ENCODE measurements at places on chromosomes 2 and 18.

- DNase-seq, result no peak
Observed at GRCh38 chr2:12177455-12178288, 431.2 kb downstream of the LPIN1 start.

DNA sequence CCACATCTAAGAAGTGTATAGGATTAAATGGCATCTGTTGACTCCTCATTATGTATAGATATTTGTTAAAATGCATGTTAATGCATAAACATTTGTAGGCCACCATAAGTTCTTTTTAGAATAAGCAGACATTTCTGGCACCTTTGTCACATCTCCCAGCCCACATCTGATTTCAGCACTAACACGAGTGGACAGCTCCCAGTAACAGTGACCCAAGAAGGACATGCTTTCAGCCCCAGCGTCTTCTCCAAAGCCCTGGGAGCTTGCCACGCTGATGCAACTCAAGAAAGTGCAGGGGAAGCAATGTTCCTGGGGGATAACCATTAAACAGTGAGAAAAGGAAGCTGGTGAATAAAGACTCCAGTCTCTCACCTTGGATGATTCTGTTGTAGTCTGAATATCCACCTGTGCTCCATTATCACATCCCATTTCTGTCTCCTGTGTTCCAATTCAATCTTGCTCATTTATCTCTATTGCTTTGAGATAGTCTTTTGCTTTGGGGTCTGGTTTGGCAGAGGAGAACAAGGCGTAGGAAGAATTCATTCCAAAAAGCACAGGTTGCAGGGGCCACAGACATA lies 182.6 kb upstream of the THSD7B start:
- no peak for DNase-seq

- no peak for DNase-seq
Observed at GRCh38 chr2:9547262-9547991, 8.2 kb downstream of the ADAM17 start.

GRCh38 chr2:26409785-26410184 lies 8.1 kb downstream of the DRC1 start:
- no peak for DNase-seq

GRCh38 chr2:112821142-112821541 lies 15.4 kb downstream of the IL1B start:
- no peak for DNase-seq

DNA sequence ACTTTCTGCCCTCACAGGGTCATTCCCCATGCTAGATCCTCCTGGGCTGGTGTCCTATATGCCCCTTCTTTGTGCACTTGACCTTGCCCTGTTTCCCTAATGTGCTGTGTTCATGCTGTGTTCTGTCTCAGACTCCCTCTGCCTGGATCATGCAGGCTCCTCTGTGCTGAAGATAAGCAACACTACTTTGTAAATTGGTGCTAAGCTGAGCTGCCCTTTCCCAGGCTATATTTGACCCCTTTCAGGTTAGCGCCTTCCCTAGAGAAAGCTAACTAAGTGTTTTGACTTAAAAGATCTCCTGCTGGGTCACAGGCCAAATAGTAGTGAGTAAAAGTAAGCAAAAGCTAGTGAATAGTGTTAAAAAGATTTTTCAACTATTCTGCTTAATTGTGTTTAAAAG lies 257.2 kb upstream of the RGPD4 start:
- DNase-seq, result no peak

- DNase-seq, result no peak
Observed at GRCh38 chr2:79702905-79703304, 190.1 kb downstream of the CTNNA2 start.

DNA sequence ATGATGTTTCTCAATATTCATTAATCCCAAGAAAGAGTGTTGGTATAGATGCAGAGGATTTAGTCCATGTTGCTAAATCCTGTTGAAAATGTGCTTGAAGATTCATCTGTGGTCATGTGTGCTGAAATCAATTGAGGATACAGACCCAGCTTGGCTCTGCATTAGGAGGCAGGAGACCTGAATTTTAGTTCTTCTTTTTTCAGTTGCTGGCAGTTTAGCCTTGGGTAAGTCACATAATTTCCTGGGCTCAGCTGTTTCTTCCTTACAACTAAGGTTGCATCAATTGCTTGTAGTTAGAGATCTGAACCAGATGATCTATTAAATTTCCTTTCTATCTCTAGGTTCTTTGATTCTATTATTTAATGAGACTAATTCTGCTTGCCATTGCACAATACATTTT lies 54.4 kb downstream of the SETBP1 start:
- DNase-seq, result no peak

DNA sequence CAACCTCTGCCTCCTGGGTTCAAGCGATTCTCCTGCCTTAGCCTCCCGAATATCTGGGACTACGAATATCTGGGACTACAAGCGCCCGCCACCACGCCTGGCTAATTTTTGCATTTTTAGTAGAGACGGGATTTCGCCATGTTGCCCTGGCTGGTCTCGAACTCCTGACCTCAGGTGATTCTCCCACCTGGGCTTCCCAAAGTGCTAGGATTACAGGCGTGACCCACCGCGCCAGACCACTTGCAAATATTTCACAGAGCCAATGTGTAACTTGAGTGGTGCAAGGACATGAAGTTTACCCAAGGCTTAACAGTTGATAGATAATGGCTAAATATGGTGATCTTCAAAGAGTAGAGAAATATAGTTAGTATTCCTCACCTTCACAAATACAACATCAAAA lies 14.1 kb upstream of the MTIF2 start:
- DNase-seq, result no peak

DNA sequence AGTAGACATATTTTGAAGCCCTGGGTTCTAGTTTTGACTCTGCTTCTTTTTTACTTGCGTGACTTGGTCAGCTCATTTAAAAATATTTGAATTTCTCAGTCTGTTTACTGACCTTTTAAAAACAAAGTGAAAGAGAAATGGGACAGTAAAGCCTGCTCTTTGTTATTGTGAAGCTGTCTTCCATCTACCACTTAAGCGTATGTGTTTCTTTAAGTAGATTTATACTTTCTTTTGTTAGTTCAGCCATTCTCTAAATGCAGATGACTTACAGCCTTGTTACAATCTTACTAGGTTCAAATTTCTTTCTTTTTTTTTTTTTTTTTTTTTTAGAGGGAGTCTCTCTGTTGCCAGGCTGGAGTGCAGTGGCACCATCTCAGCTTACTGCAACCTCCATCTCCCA lies 79.5 kb downstream of the UBR3 start:
- no peak for DNase-seq

DNA sequence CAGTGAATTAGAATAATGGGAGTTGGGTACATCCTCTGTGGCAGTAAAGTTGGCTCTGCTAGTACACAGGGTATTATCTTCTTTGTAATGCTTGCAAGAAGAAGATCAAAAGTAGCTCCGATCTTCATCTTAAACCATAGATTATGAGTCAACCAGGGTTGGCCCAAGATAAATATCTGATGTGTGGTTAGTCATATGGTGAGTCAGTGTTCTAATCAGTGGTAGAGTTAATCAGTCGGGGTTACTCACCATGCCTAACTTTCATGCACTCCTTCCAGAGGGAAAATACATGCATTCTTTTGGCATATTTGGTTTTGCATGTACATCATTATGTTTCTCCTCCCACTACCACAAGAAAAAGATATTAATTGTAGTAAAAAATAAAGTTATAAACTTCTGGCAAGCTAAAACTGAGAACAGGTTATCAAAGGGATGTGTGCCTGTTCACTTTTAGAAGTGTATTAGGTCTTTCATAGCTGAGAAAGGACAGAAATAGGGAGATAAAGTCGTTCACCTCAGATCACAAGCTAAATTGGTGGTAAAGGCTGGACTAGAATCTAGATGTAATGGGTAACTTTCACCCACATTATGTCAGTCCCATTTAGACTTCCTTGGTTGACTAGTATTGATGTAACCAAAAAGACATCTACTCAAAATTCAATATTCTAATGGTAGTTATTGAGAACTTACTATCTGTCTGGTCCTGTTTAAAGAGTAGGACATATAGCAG lies 684.4 kb downstream of the IRS1 start:
- DNase-seq, result no peak

DNA sequence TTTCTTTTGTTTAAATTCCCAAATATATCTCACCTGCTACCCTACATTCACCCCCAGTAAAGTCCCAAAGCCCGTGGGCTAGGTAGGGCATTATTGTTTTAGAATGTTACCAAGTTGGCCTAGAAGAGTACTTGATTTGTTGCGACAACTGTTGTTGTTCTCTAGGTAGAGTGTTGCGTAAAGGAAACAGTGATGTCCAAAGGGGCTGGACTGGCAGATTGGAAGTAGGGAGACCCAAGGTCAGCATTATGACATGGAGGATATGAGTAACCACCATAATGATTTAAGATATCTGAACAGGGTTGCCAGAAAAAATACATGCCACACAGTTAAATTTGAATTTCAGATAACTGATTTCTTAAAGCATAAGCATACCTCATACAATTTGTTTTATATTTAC lies 39.2 kb downstream of the SCN1A start:
- no peak for DNase-seq

DNA sequence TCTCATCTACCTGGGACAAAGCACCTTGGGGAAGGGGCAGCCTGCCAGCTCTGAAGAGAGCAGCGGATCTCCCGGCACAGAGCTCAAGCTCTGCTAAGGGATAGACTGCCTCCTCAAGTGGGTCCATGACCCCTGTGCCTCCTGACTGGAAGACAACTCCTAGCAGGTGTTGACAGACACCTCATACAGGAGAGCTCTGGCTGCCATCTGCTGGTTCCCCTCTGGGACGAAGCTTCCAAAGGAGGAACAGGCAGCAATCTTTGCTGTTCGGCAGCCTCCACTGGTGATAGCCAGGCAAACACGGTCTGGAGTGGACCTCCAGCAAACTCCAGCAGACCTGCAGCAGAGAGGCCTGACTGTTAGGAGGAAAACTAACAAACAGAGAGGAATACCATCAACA lies 549.9 kb upstream of the LRATD1 start:
- no peak for DNase-seq

DNA sequence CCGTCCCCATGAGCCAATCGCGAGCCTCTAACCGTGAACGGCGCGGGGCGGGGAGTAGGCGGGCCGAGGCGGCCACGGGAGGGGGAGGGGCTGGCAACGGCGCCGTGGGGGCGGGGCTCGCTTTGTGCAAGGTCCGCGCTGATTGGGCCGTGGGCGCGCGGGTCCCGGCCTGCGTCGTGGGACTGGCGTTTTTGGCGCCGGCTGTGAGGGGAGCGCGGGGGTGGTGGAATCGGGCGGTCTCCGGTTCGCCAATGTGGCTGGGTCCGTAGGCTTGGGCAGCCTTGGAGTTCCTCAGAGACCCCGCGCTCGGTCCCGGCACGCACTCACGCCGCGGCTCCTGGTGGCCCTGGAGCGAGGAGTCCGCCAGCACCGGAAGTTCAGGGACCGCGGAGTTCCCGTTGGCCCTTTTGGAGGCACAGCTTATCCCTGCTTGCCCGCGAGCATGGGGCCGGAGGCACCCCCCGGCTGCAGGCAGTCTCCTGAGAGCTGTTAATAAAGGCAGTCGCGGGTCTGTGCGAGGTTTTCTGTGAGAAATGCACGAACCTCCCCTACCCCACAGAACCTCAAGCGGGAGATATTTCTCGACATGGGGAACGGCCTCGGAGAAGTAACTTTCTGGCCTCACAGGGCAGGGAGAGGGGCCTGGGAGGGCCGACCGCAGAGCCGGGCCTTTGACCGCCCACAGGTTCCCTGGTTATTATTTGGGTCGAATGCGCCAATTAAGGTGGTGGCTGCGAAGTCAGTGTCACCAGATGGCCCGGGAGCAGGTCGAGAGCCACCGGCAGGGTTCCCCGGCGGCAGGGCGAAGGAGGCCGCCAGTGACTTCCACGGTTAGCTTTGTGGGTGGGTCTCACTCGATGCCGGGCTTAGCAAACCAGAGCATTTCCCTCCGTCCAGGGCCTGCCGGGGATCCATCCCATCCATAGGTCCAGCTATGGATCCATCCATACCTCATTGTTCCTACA lies 574 bp upstream of the NCL start:
- DNase-seq, result peak; percentile 82

GRCh38 chr2:42575458-42576064 lies 7.1 kb downstream of the MTA3 start:
- no peak for DNase-seq

GRCh38 chr2:65483763-65484162 lies 51.4 kb upstream of the SPRED2 start:
- DNase-seq, result no peak

DNA sequence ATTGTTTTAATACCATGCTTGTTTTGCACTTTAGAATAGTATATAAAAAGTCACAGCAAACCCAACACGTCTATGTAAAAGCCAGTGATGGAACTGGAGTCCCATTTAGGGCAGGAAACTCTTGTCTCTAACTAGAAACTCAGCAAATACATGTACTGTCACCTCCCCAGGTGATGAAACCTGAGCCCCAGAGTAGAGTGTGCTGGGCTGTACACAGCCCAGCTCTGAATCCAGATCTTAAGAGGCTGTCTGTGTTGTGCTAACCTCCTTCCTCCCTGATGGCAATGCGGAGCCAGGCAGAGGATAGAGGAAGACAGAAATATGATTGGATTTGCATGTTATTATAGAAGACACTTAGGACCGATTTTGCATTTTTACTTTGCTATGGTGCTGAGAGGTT lies 317.5 kb upstream of the TRIB2 start:
- no peak for DNase-seq

- DNase-seq, result no peak
Observed at GRCh38 chr2:201597397-201597796, 45.9 kb downstream of the TMEM237 start.

- DNase-seq, result no peak
Observed at GRCh38 chr18:42922363-42922762, 193.1 kb downstream of the RIT2 start.

GRCh38 chr2:63544017-63544627 lies 44.2 kb downstream of the WDPCP start:
- no peak for DNase-seq

GRCh38 chr2:155377931-155378444 lies 679.5 kb downstream of the KCNJ3 start:
- DNase-seq, result no peak

GRCh38 chr2:118530976-118531375 lies 316.5 kb downstream of the EN1 start:
- DNase-seq, result no peak

DNA sequence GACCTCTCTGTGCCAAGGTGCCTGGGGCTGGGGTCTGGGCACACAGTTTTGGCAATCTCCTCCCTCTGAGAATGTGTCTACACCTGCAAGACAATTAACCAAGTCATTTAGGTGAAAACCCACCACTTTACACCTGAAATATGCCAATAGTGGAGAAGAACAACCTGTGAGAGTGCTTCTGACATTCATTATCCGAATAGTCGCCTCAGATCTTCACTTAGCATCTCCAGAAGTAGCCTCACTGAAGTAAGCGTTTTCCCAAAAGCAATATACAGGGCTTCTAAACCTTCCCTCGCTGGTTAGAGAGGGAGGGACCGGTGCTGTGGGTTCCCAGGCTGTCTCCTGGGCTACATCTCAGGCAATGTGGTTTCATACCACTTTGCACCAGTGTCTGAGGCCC lies 173.5 kb downstream of the DDX1 start:
- DNase-seq, result no peak

DNA sequence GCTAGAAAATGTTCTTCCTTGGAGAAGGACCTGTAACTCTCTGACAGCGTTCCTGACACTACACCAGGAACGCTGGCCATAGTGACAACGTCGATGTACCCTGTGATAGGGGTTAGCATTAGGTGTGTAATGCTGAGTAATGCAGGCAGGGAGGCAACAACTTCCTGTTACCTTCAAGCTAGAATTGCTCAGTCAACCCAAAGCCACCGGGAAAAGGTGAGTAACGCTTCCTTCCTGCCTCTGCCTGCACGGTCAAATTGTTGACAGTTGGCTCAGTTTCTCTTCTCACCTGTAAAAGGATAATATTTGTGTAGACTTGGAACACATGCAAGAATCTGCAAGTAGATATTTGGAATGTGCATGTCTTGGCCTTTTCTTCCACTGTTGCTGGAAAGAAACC lies 12.7 kb downstream of the FAM110C start:
- no peak for DNase-seq

- DNase-seq, result no peak
Observed at GRCh38 chr18:36811430-36811829, 17.4 kb downstream of the TPGS2 start.

Measured in cerebellar nuclear complex (tissue), 1 donor.